ENCODE measurements at places on chromosomes 6 and 20.

DNA sequence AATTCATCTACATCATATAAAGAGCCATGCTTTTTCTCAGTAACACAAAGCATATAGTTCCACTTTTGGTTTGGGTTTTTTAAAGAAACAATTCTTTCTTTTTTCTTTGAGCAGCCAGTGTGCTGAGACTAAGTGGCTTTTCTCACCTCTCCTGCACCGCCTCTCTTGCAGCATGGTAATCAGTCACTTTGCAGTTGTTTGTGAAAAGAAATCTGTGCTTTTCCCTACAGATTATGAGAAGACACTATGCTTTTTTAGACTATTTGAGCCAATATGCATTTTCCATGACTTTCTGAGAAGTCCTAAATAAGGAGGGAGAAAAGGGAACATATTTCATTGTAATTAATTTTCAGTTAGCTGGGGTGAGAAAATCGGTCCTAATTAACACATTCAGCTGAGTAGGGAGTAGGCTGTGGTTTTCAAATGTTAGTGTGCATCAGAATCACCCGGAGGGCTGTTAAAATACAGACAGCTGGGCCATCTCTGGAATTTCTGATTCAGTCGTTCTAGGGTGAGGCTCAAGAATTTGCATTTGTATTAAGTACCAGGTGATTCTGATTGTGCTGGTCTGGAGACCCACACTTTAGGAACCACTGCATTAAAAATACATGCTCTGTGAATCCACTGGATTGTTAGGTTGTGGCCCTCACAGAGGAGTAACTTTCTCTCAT lies 155.2 kb downstream of the TINAG start:
- no peak for DNase-seq

GRCh38 chr20:64131406-64131805 lies 24.0 kb upstream of the NPBWR2 start:
- DNase-seq, result peak; percentile 73

- no peak for DNase-seq
Observed at GRCh38 chr6:40386200-40386599, 201.0 kb downstream of the LRFN2 start.

- no peak for DNase-seq
Observed at GRCh38 chr20:1323256-1323655, 5.7 kb downstream of the SDCBP2 start.

- no peak for DNase-seq
Observed at GRCh38 chr6:111651185-111652034, 45.7 kb upstream of the TRAF3IP2 start.

DNA sequence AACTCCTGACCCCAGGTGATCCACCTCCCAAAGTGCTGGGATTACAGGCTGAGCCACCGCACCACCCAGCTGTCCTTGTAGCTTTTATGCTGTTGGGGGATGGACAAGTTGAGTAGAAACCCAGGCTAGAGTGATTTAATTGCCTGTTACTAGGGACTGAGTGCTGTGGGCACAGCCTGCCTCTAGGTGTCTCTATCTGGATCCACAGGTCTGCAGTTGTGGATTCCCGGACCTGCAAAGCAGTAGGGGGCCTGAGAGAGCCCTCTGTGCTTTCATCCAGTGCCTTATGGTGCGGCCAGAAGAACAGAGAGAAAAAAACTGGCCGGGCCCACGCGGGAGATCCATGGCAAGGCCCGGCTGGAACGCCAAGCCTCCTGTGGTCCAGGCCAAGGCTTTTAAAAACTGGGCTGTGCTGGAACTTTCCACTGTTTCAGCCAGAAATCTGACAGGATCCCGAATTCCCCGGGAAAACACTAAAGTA lies 5.2 kb downstream of the SIRPA start:
- peak; percentile 84 for DNase-seq

DNA sequence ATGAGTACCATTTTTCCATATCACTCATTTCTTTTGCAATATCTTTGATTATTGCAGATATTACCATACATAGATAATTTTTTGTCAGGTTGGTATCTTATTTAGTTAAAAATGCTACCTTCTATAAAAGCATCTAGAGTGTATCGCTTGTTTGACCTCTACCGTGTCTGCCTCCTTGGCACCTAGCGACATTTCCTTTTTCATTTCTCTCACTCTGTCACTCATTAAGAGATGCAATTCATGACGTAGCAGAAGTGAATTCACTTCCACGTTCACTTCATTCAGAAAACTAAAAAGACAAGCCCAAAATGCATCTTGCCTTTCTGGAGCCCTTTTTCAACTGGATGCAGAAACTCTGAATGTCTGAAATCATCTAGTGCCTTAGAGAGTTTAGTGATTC lies 172.9 kb downstream of the MMS22L start:
- DNase-seq, result no peak

DNA sequence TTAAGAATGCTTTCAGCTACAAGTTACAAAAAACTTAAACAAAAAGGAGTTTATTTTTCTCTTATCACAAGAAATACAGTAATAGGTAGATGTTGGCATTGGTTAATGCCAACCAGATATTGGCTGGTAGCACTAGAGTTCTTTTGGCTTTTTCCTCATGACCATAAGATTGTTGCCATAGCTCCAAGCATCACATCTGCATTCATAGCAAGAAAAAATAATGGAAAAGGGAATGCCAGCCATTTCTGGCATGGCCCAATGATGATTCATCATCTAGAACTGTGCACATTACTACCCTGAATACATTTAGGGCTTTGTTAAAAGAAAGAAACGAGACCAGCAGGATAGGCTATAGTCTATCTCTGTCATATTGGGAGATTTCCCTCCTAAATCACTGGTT lies 20.8 kb upstream of the SIRT5 start:
- no peak for DNase-seq

- DNase-seq, result no peak
Observed at GRCh38 chr6:39416026-39416425, 93.5 kb upstream of the KCNK16 start.

DNA sequence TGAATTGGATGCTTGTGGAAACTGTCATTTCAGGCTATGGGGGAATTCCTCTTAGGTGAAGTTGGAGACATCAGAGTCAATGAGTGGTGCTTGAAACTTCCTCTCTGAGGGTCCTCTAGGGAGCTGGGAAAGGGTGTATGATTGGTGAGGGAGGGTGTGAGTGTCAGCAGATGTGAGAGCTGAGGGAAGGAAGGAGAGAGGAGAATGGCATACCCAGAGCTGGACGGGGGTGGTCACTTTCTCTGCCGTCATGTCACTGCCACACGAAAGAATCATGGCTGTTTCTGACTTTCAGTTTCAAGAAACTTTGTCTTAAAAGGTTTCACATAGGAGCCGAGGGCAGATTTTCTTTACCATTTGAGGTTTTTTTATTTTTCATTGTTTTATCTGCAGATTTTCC lies 50.3 kb downstream of the DEK start:
- DNase-seq, result no peak

DNA sequence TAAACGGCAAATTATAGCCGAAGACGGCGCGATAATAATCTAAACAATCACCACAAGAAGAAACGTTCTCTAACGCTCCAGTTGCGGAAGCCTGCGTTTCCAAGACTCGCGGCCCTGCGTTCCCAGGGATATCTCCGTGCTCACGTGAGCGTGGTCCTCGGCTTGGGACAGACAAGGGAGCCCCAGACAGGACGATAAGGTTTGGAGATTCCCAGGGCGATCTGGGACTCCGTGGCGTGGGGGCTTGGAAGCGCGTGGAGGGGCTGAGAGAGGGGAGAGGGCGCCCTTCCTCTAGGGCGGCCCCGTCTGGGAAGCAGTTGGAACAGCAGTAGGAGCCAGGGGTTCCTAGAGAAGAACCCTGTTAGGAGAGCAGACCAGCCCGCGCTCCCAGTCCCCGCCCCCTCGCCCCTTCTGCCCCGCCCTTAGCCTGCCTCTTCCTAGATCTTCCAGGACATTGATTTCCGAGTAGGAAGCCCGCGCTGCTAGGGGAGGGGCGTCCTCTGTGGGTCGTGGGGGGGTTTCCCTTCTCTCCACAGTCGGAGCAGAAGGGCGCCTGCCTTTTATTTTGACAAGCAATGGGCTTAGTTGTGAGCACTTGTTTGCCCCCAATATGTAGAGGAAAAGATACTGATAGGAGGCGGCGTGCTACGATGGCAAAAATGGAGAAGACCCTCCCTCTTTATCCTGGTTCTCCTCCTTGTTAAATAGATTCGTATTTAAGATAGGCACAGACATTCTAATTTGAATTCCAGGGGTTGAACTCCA lies 10.6 kb downstream of the NRN1 start:
- DNase-seq, result peak; percentile 80

- peak; percentile 9 for DNase-seq
Observed at GRCh38 chr6:139308936-139309603, 17.3 kb upstream of the TXLNB start.

GRCh38 chr6:108157981-108158525 lies 7.8 kb upstream of the NR2E1 start:
- no peak for DNase-seq

- DNase-seq, result no peak
Observed at GRCh38 chr6:4179960-4180651, 44.7 kb upstream of the ECI2 start.

- no peak for DNase-seq
Observed at GRCh38 chr20:58698741-58699622, 6.4 kb downstream of the NPEPL1 start.

- DNase-seq, result no peak
Observed at GRCh38 chr6:127933852-127934840, 33.3 kb upstream of the THEMIS start.

Data from H54 (cell line).